SHP77 treated with DMSO at 0.1 percent for 48 hours (cell line): ENCODE measurements at places on chromosomes 11 and 22.

DNA sequence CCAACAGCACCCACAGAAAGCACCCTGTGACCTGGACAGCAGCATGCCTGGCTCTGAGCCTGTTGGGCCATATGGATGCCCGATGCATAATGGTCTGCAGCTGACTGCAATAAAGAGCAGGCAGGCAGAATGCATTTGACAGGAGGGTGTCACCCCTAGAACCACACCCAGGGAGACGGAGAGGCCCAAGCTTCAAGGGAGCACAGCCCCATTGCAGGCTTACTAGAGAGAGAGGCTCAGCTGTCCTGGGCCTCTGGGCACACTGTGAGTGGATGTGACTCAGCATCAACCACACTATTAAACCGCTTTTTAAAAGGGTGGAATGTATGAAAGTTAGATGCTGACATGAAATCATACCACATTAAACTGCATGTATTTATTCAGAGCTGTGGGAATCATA lies 365.3 kb downstream of the CTTN start:
- no peak for DNase-seq

DNA sequence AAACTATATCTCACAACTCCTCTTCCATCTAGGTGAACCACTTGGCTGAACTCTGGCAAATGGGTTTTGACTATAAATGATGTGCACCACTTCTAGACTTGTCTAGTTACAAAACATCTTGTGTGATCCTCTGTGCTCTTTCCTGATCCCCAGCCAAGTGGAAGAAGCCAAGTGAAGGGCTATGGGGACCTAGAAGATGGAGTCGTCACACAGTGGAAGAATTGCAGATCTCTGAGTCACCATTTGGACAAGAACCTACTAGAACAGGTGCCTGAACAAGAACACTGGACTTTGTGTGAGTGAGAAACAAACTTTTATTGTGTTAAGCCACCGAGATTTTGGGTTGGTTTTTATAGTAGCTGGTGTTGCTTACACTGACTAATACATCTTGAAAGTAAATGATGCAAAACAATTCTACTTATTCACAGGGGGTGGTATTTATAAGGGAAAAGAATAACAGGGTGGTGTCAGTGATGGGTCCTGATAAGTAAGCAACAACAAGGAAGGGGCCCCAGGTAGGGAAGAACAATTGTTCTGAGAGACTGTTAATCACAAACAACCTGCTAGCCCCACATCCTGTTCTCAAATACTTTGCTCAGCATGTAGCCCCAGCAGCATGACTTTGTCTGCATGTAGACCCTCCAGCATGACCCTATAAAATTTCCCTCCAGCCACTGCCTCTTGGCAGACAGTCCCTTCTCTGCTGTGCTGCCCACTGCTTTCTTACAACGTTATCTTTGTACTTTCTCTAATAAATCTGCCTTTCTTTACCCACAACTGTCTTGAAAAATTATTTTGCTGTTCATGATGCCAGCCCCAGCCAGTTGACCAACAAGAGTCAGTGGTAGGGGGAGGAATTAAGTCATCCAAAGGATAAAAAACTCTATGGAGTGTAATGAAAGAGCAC lies 280.7 kb upstream of the PLET1 start:
- DNase-seq = no peak

- DNase-seq = no peak
These were observed 140.8 kb downstream of the CADM1 start for GRCh38 chr11:115363426-115363825.

DNA sequence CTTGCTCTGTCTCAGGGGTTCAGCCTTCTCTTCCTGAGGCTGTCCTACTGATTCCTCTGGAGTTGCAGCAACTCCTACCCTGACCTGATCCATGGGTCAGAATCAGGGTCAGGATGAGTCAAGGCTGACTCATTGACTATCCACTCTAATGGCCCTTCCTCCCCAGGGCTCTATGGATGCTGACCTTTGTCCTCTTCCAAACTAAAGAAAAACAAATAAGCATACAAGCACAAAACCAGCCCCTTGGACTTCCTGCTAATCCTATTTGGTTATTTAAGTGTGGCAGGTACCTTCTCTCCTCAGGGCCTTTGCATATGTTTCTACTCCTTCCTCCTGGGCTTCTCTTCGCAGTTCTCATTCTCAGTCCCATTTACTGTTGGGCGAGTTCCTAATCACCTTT lies 204.5 kb upstream of the NAV2 start:
- no peak for DNase-seq

DNA sequence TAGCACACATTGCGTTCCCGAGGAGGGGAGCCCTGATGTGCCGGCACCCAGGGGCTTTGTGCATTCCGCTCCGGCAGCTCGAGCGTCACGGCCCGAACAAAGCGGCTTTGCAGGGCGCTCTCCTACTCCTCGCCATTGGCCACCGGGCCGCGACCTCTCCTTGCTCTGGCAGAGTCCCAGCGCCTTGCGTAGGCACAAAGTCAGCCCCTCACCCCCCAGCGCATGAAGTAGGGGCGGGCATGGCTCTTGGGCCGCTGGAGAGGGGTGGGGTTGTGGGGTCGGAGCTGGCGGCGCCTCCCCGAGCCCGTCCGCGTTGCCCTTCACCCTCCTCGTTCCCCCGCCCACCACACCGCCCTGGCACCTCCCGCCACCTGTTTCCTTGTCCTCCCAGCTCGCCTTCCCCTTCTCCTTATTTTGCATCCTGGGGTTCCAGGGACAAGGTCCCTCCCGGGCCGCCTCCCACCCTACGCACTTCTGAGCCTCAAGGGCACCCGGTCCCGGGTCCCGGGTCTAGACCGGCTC lies 753 bp upstream of the PPARA start:
- peak; percentile 30 for DNase-seq

GRCh38 chr11:78796956-78797355 lies 222.3 kb upstream of the NARS2 start:
- DNase-seq = no peak
